ENCODE measurements at places on chromosomes 3 and 15.

DNA sequence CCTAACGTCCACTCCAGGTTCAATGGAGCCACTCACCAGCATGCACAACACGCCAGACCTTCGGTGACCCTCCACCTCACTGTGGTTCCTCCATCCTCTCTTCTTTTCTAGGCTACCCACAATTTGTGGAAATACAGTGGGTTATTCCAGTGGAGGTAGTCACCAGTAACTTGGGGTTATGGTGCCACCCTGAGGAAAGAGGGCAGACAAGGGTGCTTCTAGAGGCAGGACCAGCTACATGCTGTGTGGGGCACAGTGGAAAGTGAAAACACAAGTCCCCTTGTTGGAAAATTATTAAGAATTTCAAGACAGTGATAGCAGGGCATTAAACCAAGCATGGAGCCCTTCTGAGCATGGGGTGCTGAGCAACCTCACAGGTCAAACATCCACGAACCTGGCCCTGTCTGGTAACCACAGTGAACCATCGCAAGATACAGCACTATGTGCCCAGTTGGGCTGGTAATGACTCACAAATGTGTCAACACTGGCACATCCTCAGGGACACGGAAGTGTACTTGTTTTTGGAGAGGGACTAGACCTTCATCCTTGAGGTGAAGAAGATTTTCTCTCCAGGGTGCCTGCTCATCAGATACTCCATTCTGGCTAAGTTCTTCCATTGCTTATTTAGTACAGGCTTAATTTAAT, 166.7 kb downstream of the STT3B start:
- no peak for DNase-seq

DNA sequence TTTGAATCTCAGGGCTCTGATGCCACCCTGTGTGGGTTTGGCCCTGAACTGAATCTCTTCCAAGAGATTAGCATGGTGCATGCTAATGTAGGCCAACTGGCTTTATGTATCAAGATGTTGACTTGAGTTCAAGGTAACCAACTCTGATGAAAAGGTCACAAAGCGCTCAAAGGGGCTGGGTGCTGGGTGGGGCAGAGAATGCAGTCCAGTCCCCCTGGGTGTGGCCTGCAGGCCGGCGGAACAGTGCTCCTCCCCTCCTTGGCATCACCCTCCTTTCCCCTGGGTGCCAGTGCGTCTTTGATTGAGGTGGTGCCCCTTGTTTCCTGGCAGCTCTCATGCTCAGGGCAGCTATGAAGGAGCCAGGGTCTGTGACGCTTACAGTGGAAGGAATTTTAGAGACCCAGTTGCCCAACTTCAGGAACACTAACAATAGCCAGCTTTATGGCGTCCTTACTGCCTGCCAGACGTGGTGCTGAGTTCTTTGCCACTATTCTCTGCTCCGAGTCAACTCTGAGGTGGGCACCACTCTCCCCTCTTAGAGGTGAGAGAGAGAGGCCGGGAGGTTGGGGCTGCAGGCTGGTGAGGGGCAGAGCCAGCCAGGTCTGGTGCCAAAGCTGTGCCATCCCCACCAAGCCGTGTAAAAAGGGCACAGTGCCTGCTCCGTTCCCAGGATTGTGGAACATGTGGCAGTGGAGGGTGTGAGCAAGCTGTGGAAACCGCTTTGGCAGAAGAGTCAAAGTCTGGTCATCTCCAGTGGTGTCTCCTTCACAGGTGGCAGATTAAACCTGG, 9.8 kb downstream of the SYNM start:
- DNase-seq, result no peak

DNA sequence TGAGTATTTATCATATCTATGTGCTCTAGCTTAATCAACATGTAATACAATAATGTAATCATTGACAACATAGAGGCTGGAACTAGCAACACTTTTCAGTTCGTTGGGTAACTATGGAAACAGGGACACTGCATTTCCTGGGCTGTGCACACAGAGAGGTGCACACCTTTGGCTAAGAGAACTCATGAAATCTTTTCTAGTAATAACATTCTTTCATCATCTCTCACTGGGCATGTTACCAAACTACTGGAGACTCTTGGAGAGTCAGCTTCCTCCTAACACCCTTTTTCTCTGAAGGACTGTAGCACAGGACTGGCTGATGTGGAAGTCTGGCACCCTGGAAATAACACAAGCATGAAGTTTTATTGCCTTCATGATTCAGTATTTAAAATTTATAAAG, 135.6 kb downstream of the KCNMB2 start:
- DNase-seq, result no peak

DNA sequence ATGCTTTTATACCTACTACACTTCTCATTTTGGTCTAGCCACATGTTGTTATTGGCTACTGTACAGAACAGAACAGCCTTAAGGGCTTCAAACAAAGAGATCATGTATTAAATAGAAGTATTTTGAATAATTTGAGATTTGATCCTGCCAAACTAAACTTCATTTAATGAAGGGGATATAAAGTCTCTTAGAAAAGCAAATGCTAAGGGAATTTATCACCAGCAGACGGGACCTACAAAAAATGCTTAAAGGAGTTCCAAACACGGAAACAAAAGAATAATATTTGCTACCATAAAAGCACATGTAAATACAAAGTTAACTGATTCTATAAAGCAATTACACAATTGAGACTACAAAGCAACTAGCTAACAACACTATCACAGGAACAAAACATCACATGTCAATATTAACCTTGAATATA, 23.6 kb upstream of the FMN1 start:
- DNase-seq, result no peak

- DNase-seq, result no peak
Observed at GRCh38 chr15:73270366-73271097, 98.2 kb downstream of the HCN4 start.

DNA sequence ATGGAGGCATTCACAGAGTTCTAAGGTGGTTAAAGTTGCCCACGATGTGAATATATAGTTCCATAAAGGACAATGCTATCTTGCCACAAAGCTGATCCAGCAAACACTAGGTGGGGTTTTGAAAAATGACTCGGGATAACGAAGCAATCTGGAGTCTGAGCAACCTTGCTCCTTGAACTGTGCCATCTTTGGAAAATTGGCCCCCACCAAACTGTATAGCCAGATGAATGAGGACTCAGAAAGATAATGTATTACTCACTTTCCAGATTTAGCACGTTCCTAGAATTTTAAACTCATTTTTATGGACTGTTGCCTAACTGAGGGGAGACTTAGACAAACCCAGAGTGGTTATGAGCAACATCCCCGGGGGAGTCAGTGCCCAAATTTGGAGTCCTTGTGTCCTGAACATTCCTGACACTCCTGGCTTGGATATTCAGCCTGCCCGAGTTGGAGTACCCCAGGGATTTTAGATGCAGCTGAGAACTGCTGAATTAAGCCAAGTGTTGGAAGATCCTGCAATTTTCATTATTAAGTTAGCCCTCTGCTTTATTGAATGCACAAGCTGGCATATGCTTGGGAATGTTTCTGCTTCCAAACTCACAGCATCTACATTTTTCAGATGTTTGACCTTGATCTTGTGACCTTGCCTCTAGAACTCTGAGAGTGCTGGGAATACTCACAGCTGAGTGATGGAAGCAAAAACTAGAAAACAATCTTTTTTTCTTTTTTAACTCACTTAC, 8.8 kb upstream of the MAGI1 start:
- no peak for DNase-seq

DNA sequence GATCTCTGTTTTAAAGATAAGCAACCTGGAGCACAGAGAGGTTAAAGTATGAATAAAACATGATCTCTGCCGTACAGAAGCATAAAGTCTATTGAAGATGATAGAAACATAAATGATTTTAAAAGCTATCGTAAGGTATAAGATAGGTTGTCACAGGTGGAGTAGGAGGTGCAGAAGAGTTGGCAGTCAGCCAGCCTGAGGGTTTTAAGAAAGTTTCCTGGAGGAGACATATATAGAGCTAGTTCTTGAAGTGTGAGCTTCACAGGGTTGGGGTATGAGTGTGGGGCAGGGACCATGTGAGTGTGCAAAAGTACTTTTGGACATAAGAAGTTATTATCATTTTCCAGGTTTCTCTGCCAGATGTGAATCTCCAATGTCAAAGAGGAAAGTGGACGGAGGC, 3.9 kb upstream of the FGF12 start:
- DNase-seq, result no peak

- no peak for DNase-seq
Observed at GRCh38 chr15:27061739-27062138, 90.8 kb downstream of the GABRG3 start.

GRCh38 chr3:141738891-141739363, 829 bp downstream of the RNF7 start:
- no peak for DNase-seq

GRCh38 chr3:79215286-79215685, 552.5 kb downstream of the ROBO1 start:
- DNase-seq, result no peak

DNA sequence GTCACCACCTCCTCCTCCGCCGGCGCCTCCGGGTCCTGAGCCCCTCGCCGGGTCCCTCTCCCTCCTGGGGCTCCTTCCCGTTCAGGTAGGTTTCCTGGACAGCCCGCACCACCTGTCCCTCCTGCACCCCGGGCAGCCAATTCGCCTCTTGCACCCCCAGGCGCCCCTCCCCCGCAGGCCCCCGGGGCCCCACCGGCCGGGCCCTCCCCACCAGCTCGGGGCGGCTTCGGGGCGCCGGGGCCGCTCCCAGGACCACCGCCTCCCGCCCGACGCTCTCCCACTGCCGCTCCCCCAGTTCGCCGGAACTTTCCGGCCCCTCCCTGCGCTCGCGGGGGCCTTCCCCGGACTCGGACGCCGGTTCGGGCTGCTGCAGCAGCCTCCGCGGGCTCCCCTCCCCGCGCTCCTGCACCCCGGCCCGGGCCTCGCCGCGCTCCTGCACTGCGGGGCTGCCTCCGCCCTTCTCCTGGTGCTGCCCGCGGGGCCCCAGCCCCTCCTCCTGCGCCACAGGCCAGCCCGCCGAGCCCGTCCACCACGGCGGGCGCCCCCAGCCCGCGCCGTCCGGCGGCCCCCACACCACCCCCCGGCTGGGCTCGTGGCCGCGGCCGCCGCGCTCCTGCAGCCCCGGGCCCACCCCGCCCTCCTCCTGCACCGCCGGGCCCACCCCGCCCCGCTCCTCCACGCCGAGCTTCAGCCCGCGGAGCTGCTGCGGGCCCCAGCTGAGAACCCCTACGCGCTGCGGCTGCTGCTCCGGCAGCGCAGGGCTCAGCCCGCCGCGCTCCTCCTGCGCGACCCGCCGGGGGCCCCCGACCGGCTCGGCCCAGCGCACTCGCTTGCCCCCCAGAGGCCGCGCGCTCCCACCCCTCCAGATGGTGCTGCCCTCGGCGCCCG, 587 bp upstream of the TNK2 start:
- peak; percentile 77 for DNase-seq

GRCh38 chr3:16825617-16826204, 59.0 kb upstream of the PLCL2 start:
- DNase-seq, result no peak

DNA sequence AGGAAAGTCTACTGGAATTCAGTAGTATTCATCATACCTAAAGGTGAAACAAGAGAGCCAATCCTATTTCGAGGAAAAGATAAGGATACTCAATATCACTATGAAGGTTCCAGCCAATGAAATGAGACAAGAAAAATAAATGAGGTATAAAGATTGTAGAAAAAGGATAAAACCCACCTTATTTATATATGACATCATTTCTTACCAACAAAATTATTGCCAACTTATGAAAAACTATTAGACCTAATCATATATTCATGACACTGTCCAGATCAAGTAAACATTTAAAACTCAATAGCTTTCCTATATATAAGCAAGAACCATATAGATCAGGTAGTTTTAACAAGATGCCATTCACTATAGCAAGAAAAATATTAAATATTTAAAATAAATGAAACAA, 110.4 kb upstream of the NR2E3 start:
- DNase-seq, result no peak

DNA sequence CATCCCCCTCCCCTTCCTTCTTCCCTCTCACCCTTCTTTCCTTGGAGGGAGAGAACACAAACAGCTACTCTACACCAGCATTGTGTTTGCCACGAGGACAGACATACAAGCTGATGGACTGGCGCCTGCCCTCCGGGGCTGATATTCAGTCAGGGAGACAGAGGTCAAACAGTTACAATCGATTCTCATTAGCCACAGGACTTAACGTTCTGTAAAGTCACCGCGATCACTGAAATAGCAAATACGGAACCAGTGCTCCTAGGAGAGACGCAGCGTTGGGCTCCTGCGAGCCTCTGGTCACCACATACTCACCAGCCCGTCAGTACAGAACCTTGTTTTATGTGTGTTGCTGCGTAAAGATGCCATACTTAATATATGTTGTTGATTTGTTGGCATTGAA, 108.8 kb downstream of the LRRK1 start:
- no peak for DNase-seq

DNA sequence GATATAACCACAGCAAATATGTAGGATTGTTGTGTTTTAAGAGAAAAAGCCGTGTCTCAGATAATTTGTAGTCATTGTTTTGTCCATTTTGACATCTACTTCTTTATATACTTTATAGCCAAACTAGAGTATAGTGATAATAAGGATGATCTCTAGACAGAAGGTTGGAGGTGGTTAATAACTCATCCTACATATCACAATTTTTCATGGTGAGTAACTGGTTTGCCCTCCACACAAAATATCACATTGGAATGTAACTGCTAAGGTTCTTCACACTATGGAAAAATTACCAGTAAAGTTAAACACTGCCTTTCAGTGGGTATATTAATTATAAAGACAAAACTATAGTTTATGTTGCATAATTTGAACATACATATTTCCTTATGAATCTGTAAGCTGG, 380.7 kb downstream of the LPP start:
- no peak for DNase-seq

DNA sequence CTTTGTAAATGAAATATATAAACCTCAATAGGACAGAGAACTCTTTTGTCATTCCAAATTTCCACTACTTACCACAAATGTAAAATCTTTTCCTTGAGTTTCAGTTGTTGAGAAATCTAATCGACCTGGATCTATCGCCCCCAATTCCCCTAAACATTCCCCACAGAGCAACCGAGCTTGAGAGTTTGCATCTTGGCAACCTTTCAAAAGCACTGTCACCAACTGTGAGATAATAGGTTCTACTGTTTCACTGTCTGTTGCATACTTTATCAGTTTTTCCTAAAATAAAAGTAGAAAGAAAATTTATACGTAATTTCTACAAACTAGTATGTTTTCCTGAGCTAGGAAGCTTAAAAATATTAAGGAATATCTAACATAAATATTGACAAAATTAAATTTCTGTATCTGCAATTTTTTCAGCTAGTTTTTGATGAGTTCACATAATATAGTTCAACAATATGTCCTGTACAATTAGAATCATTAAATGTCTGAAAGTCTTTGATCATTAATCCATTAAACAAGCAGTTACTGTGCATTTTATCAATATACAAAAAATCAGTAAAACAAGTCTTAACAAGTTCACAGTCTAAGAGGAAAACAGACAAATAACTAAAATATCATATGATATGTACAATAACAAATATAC, 54.5 kb downstream of the ATR start:
- no peak for DNase-seq

DNA sequence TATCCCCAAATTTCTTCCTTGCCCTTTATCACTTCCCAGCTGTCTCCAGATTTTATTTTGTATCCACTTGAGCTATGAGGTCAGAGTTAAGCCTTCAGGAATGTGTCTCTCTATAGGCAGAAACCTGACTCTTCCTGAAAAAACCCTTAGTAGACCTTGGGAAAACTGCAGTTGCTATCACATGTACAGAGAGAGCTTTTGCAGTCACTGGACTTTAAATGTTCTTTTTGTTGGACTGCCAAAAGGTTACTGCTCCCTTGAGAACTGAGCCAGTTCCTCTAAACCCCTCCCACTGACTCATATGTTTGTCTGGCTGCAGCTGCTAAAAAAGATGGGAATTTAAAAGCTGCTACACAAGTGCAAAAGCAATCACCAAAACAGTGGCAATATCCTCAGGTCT, 169.1 kb upstream of the CCDC54 start:
- DNase-seq, result no peak
